ENCODE measurements at places on chromosomes 6 and 20. TPM values are rescaled to one million over a fixed set of nuclear protein-coding genes. Genes with fewer than 3 reads are reported as not detected.

MAK gene
- total RNA-seq = 0.15 TPM

PRL gene
- not detected for total RNA-seq

TAAR1 gene
- total RNA-seq = not detected

ZNF391 gene
- 0.25 TPM for total RNA-seq

CHRNA4 gene
- 0.27 TPM for total RNA-seq

NT5DC1 gene
- 25.5 TPM for total RNA-seq

HLA-DRB5 gene
- total RNA-seq = not detected

SCRT2 gene
- total RNA-seq = not detected

SLC22A1 gene
- 1.7 TPM for total RNA-seq

TMEM170B gene
- 0.59 TPM for total RNA-seq

Data from A549 treated with GW870086 at 1 μM for 4 hours (cell line).